A549 treated with dexamethasone at 1 μM for 4 hours (cell line): ENCODE measurements at places on chromosomes 16 and 17. TPM values are rescaled to one million over a fixed set of nuclear protein-coding genes. Genes with fewer than 3 reads are reported as not detected.

Gene AXIN2
- total RNA-seq: 0.64 to 1.0 TPM (median 0.80 TPM) in 5 replicates

Gene CLEC18A
- 0.06 to 0.20 TPM (median 0.14 TPM) in 3 of 5 replicates, not detected in the others for total RNA-seq

Gene TBX2
- total RNA-seq: 3.2 to 5.7 TPM (median 4.8 TPM) in 5 replicates

Gene KRT25
- total RNA-seq: not detected in 5 replicates
